WTC11 (cell line): ENCODE measurements at places on chromosomes 5 and 9. TPM values are rescaled to one million over a fixed set of nuclear protein-coding genes. Genes with fewer than 3 reads are reported as not detected.

FGFR4 gene
- 108 to 122 TPM (median 111 TPM) in 3 replicates for total RNA-seq

DNA sequence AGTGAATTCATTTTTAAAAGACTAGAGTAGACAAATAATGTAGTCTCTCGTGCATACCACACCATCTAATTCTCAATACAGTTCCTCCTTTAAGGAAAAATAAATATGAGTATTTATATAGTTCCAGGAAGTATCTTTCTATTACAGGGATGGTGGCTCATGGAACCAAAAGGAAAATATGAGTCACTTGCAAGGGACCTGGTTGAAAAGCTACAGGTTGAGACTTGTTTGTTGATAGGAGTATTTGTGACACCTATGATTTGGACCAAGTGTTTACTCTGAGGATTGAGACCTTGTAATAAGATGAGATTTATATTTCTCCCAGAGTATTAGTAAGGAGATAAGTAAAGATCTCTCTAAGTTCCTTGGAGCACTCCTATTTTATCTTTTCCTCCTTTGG, 67.4 kb downstream of the CDO1 start:
- DNase-seq: no peak

GRCh38 chr9:86126998-86127972, 27.9 kb upstream of the GOLM1 start:
- DNase-seq: peak; percentile 86

DNA sequence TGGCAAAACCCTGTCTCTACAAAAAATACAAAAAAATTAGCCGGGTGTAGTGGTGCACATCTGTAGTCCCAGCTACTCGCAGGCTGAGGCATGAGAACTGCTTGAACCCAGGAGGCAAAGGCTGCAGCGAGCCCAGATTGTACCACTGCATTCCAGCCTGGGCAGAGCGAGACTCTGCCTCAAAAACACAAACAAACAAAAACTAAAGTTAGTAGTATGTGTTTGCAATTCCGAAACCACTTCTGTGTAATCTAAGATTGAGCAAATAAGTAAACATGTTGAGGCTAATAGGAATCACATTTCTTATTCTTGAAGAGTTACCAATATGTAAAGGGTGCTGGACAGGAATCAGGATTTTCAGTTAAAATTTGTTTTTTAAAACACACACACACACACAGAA, 70.0 kb upstream of the SUSD1 start:
- DNase-seq: no peak

- DNase-seq: peak; percentile 47
Observed at GRCh38 chr5:17151686-17152085, 65.7 kb upstream of the BASP1 start.

DNA sequence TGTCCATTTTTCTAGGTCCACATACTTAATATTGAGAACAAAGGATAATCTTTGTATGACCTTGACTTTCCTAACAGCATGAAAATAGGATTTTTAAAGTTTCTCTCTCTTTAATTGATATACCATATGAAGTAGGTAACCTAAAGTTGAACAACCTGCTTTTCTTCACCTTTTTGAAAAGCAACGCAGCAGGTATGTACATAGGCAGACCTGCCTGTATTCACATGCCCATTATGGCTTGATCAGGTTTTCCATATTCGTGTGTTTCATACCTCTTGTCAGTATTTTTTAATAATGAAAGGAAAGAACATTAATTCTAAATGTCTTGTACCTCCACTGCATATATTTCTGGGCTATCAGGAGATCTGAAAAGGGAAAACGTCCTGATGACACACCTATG, 1.5 kb upstream of the ADAMTSL1 start:
- DNase-seq: no peak

- DNase-seq: no peak
Observed at GRCh38 chr9:114313186-114313585, 9.7 kb upstream of the ORM1 start.

DNA sequence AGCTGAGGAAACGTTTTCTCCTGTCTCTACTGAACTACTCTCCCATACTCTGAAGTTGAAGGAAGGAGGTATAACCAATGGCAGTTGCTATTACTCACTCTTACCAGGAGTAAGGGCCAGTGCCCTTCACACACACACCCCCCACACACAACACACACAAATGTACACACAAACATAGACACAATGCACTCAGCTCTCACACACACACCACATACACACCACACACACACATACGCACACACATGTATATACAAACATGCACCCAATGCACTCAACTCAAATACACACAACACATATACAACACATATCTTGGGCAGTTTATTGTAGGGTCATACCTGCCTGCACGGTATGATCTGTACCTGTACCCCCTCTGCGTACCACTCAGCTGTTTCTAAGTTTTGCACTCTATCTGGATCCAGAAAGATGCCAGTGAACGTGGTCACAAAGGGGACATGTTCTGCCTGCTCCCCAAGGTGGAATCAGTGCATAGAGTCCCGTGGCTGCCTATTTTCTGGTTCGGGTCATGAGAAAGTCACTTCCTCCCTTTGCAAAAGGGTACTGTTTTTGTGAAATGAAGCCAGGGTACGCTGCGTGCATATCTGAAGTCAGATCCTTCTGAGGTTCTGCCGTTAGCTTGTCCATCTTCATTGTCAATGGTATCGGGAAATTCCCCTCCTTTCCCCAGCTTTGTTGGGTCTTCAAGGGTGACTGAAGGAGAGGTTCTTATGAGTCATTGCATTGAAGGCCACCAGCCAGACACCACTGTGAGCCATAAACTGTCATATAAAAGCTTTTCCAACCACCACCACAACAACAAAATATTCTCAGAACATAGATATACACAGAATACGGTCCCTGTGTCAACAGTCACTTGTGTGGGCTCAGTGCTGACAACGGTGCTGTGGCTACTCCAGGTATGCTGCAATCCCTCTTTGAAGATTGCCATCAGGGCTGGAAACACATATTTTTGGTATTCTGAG, 131.9 kb downstream of the UGCG start:
- no peak for DNase-seq

- DNase-seq: no peak
Observed at GRCh38 chr5:158456241-158456640, 597.3 kb upstream of the CLINT1 start.
